ENCODE measurements at places on chromosomes 11 and 22.

- DNase-seq: peak; percentile 60
Measured at GRCh38 chr11:120208001-120208441, 2.8 kb upstream of the OAF start.

DNA sequence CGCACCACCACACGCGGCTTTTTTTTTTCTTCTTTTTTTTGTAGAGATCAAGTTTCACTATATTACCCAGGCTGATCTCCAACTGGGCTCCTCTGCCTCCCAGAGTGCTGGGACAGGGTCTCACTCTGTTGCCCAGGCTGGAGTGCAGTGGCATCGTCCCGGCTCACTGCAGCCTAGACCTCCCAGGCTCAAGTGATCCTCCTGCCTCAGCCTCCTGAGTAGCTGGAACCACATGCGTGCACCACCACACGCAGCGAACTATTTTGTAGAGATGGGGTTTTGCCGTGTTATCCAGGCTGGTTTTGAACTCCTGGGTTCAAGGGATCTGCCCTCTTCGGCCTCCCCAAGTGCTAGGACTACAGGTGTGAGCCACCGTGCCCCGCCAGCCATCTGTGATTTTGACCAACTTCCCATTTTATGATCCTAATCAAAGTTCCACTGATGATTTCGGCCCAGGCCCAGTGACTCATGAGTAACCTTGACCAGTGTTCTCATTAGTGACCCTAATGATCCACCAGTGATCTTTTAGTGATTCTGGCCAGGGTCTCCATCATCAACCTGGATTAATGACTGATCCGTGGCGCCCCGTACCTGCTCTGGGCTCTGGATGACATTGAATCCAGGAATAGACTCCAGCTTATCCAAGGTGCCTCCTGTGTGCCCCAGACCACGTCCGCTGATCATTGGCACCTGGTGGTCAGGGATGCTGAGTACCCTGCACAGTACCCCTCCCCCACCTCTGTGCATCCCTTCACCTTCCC is 1.7 kb downstream of the TYMP start:
- DNase-seq: no peak

- no peak for DNase-seq
Measured at GRCh38 chr11:132848336-132848735, 684.0 kb downstream of the OPCML start.

DNA sequence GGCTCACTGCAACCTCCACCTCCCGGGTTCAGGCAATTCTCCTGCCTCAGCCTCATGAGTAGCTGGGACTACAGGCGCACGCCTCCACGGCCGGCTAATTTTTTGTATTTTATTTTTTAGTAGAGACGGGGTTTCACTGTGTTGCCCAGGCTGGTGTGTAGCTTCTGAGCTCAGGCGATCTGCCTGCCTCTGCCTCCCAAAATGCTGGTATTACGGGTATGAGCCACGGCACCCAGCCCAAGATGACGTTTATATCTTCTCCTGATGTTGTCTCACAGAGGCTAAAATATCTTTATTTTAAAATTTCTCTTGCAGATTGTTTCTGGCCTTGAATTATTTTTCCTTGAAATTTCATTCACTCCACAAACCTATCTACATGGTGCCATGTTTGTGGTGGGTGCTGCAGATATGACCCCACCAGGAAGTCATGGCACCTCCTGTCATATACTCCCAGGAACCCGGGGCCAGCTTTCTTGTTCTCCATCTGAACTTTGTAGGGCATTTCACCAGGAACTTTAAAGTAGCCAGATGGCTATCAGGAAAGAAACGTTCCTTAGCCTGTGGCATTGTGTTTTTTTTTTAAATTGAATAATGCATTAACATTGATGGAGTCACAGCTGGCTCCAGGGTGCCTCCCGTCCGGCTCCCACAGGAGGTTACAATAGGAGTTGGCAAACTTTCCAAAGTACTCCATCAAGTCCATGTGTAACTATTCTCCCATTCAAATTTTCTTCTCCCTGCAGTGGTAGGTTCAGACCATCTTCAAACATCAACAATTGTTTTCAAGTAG is 42.0 kb upstream of the LIPT2 start:
- DNase-seq: no peak

DNA sequence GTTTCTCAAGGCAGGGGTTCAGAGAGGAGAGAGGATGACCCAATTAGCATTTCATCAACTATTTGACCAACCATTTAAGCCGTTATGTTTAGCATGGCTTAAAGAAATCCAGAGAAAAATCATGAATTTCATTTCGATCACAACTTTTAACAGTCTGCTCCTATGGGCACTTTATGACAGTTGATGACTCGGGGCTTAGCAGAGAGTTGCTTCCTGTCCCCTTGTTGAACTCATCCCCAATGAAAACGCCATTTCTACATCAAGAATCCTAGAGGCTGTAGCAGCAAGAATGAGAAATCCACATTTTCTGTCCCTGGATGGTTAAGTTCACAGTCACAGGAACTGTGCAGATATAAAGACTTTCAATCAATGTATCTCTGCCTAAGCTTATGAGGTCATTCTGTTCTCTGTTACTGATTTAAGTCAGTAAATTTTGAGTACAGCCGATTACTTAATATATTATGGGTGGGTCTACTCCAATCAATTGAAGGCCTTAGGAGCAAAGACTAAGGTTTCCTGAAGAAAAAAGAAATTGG is 81.1 kb downstream of the BDNF start:
- DNase-seq: no peak

GRCh38 chr22:47148956-47149728 is 386.7 kb downstream of the TBC1D22A start:
- DNase-seq: no peak

GRCh38 chr11:121515335-121515671 is 62.5 kb upstream of the SORL1-AS1 start:
- no peak for DNase-seq

DNA sequence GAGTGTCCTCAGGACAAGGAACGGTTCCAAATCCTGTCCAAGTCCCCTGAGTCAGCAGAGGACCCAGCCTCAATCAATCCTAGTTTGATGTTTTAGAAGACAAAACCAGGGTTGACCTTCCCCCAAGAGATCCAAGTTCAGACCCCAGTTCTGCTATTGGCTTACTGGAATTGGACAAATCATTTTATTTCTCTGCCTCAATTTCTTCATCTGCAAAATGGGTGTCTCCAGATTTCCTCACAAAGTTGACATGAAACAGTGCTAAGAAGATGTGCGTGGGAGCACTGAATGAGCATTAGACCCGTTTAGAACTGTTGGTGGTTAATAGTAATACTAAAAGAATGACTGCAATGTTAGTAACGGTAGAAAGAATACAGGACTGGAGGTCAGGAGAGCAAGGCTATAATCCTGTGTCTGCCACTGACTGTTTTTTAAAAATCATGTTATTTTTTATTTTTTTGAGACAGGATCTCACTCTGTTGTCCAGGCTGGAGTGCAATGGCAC is 32.8 kb upstream of the SCUBE1 start:
- DNase-seq: no peak

DNA sequence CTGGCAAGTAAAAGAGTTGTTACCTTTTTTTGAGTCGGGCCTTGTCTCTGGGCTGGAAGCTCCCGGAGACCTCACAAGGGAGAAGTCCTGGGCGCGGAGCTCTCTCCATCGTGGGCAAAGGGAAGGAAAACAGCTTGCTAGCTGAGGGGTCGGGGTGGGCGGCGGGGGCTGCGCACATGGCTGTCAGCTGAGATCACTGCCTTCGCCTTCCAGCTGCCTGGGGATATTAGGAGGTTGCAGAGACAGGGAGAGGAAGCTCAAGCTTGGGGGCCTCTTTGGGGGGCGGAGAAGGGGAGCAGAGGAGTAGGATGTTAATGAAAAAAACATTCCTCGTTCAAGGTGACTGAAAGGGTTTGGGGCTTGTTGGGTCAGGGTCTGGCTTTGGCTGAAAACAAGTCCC is 49.2 kb upstream of the ALX4 start:
- no peak for DNase-seq

- DNase-seq: no peak
Measured at GRCh38 chr11:104124979-104125378, 39.0 kb downstream of the PDGFD start.

DNA sequence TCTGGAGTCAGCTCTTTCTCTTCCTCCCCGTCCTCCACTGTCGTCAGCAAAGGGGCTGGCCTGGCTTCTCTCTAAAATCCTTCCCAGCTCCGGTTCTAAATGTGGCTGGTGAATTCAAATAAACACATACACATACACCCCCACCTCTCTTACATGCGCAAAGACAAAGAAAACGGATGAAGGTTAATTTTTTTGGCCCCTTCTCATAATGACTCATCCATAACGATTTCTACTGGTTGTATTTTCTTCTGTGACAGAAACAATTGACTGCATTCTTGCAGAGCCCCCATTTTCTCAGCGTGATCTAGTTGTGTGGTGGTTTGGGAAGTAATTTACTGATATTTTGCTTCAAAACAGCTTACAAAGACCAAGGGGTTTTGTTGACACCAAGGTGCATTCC is 130.0 kb upstream of the NTM start:
- DNase-seq: no peak

DNA sequence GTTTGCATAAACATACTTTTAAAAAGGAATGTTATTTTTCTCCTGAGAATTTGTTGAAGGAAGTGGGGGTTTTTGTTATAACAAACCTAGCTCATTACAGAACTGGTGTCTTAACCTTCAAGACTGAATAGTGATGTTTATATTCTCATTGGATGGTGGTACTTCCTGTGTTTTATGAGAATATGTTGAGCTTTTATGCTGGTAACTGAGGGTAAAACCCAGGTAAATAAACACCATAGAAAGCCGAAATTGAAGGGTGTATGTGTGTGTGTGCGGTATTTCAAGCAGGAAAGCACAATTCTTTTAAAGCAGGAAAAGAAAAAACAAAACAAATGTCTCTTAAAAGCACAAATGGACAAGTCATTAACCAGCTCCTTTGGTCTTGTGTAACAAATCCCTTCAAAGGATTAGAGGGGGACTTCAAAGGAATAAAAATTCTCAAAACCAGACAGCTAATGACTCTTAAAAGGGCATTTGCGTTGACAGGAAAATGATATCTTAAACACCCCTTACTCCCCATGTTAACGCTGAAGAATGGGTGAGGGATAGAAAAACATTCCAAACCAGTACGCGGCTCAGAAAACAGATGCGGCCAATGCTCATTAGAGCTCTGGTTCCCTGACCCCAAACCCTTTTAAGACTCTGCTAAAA is 23.8 kb downstream of the LMO2 start:
- DNase-seq: no peak

- no peak for DNase-seq
Measured at GRCh38 chr11:17525570-17525969, 18.6 kb downstream of the USH1C start.
